ENCODE measurements at places on chromosomes 2 and 18. TPM values are rescaled to one million over a fixed set of nuclear protein-coding genes. Genes with fewer than 3 reads are reported as not detected.
A peak's percentile ranks its signal among the peaks of the same experiment; 100 is the strongest.

TUBB8B gene
- total RNA-seq, result 1.4 TPM

DNA sequence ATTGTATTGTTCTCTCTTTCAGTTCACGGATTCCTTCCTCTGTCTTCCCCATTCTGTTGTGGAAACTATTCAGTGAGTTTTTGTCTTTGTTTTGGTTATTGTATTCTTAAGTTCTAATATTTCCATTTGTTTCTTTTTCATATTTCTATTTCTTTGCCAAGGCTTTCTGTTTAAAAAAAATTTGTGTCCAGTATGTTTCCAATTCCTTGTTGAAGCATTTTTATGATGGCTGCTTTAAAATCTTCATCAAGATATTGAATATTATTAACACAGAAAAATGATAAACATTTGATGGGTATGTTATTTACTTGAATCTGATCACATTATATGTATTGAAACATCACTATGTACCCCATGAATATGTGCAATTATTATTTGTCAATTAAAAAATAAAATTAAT is 42.4 kb downstream of the ASB1 start:
- no peaks in the 10 kb centered on the region for H3K4me1 ChIP-seq
- H3K27me3 ChIP-seq, result no peaks in the 10 kb centered on the region
- no peak overlapping the region for H3K4me3 ChIP-seq
- no peak overlapping the region for H3K27ac ChIP-seq

GRCh38 chr2:21392649-21393048 is 268.9 kb downstream of the TDRD15 start:
- no peak overlapping the region for H3K4me3 ChIP-seq
- H3K27ac ChIP-seq, result no peak overlapping the region
- no peaks in the 10 kb centered on the region for H3K27me3 ChIP-seq
- no peaks in the 10 kb centered on the region for H3K36me3 ChIP-seq
- DNase-seq, result no peak

GRCh38 chr18:44637210-44638033 is 43.3 kb upstream of the SETBP1 start:
- DNase-seq, result no peak
- no peaks in the 10 kb centered on the region for H3K27me3 ChIP-seq
- H3K4me3 ChIP-seq, result no peak overlapping the region
- H3K4me1 ChIP-seq, result peaks cover 5% of the 10 kb centered on the region
- no peak overlapping the region for H3K27ac ChIP-seq

DNA sequence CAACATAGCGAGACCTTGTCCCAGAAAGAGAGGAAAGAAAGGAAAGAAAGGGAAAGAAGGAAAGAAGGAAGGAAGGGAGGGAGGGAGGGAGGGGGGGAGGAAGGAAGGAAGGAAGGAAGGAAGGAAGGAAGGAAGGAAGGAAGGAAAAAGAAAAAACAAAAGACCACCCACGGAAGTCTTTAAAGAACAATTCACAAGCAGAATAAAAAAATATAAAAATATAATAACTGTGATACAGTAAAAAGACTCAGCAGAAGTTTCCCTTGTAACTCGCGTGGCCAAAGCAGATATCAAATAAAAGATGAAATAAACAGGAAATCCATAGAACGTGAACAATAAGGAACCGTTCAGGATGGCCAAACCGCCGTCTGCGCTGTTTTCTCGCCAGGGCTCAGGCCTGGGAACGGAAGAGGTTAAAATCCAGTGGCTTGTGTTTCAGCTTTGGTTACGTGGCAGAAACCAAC is 1.2 kb upstream of the SLC1A4 start:
- H3K4me3 ChIP-seq, result peak overlapping the region; percentile 77
- no peaks in the 10 kb centered on the region for H3K4me1 ChIP-seq
- H3K27ac ChIP-seq, result peak overlapping the region; percentile 82
- H3K27me3 ChIP-seq, result peaks cover 55% of the 10 kb centered on the region
